Non-pigmented ciliary epithelial cell (primary cell): ENCODE measurements at places on chromosomes 12 and 14.

- DNase-seq: peak; percentile 82
These were observed 9.8 kb upstream of the PNMA1 start for GRCh38 chr14:73723797-73724661.

- no peak for DNase-seq
These were observed 96.6 kb upstream of the PCED1B start for GRCh38 chr12:46982629-46983392.

- DNase-seq: no peak
These were observed 1.1 kb upstream of the NUDT4 start for GRCh38 chr12:93376436-93377251.

- no peak for DNase-seq
These were observed 72.9 kb downstream of the TRAFD1 start for GRCh38 chr12:112198120-112198733.

- DNase-seq: no peak
These were observed 629.3 kb upstream of the MDGA2 start for GRCh38 chr14:48304729-48305128.

DNA sequence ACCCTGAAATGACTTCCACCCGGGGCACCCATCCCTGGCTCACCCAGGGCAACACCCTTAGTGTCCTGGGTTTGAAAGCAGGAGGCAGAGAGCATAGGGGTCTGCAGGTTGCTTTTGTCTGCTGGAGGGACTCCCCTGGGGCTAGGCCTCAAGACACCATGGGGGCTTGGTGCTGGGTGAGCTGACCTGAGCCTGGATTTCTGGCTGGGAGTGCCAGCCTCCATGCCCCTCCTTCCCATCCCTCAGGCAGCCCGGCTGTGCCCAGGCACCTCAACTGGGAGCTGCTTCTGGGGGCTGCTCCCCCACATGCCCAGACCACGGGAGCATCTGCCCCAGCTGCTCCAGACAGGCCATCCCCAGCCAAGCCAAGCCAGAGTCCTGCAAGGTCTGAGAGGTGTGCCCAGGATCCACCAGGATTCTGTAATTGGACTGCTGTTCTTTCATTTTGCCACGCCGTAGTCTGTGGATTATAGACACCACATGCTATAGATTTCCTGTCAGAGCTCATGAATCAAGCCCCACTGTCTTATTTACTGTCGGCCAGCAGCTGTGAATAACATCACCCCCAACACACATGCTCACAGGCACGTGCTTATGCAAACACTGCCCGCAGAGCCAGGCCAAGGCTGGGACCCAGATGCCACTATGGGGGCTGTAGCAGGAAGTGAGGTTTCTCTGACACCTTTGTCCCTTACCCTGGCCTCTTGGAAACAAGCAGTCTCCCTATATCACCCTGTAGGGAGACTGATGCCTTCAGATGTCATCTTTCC is 29.4 kb upstream of the ESRRB start:
- DNase-seq: no peak
